ENCODE measurements at places on chromosomes 13 and 19. TPM values are rescaled to one million over a fixed set of nuclear protein-coding genes. Genes with fewer than 3 reads are reported as not detected.

TTC9B gene
- not detected for polyA plus RNA-seq

- peak; percentile 51 for DNase-seq
These were observed 67.4 kb downstream of the KCNRG start for GRCh38 chr13:50082426-50083281.

DNA sequence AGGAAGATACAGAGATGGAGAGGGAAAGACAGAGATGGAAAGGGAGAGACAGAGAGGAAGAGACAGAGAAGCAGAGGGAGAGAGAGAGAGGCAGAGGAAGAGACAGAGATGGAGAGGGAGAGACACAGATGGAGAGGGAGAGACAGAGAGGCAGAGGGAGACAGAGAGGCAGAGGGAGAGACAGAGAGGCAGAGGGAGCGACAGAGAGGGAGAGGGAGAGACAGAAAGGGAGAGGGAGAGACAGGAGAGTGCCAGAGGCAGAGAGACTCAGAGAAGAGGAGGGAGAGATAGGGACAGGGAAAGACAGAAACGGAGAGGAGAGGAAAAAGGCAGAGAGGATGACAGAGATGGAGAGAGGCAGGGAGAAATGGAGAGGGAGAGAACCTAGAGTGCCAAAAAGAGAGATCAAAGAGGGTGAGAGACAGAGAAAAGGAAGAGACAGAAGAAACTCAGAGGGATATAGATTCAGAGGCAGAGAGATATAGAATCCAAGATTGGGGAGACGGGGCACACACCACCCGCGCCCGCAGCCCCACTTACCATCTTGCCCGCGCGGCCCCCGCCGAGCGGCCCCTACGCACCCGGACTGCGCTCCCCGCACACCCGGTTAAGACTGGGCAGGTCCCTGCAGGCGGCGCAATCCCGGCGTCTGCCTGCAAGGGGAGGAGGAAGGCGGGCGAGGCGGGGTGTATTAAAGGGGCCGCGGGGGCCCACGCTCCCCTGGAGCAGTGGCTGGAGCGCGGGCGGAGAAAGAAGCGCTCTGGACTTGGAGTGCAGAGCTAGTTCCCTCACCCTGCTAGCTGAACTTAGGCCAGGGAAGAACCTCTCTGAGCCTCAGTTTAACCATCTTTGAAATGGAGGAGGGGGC is 10.7 kb downstream of the TM6SF2 start:
- no peak for DNase-seq

GRCh38 chr19:31906111-31906871 is 439.1 kb upstream of the ZNF507 start:
- DNase-seq: no peak

DNA sequence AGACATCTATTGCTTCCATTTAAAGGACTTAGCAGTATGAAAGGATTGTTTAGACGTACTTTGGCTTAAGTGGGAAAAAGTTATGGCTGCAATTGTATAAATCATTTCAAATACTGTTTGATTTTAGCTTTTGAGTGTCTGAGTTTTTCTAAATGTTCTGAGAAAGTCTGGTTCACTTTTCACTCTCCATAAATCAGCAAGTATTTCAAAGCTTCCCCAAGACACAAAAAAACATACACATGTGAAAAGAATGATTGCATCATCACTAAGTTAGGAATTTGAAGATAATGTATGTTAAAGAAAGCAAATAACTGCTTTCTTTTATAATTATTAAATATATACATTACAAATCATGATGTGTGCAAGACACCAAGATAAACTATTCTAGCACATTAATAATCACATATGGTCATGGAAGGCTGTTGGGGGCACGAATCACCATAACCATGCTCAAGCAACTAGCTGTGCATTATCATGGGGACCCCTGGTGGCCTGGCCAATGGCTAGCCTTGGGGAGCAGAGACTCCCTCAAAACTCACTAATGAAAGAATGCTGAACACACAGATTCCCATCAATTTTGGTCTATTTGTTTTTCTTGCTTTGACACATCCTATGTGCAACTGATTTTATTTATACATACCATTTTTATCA is 111.1 kb downstream of the MIPEP start:
- DNase-seq: no peak

DNA sequence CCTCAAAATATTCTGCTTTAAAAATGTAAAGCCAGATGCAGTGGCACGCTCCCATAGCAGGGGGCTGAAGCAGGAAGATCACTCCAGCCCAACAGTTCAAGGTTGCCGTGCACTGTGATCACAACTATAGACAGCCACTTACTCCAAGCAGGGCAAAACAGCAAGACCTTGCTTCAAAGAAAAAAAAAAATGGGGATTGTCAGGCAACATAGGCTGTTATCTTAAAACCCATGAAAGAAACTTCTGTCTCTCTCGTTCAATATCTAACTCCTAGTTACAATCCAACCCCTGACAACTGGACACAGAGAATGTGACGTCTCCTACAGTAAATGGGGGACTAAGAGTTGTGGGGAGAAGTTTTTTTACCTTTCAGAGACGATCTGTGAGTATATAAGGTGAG is 17.4 kb downstream of the ELF1 start:
- no peak for DNase-seq

RETN gene
- polyA plus RNA-seq: 42.1 TPM

GRIN2D gene
- polyA plus RNA-seq: not detected

Data from CD14-positive monocyte (primary cell).